Activated CD8-positive, alpha-beta memory T cell treated with anti-CD3 and anti-CD28 coated beads for 1 hour (primary cell): ENCODE measurements at places on chromosomes 1 and 21.

DNA sequence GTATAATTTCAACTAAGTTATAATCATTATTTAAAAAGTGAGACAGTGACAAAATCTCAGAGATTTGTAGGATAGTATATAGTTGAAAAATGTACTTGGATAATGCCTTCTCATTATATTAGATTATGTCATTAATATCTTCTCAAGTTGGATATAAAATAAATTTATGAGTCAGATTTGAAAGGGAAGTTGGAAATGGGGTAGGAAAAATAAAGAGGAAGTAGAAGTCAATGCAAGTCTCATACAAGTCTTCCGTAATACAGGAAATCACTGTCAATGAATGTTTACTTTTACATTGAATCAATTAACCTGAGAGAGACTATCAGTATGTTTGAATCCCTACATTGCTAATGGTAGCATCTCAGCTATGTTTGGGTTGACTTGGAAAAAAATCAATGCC is 16.2 kb upstream of the RNPC3 start:
- no peak for DNase-seq

- DNase-seq: no peak
These were observed 125.3 kb upstream of the CD34 start for GRCh38 chr1:208036106-208036808.

GRCh38 chr1:178330153-178330552 is 166.6 kb downstream of the CLEC20A start:
- DNase-seq: no peak

DNA sequence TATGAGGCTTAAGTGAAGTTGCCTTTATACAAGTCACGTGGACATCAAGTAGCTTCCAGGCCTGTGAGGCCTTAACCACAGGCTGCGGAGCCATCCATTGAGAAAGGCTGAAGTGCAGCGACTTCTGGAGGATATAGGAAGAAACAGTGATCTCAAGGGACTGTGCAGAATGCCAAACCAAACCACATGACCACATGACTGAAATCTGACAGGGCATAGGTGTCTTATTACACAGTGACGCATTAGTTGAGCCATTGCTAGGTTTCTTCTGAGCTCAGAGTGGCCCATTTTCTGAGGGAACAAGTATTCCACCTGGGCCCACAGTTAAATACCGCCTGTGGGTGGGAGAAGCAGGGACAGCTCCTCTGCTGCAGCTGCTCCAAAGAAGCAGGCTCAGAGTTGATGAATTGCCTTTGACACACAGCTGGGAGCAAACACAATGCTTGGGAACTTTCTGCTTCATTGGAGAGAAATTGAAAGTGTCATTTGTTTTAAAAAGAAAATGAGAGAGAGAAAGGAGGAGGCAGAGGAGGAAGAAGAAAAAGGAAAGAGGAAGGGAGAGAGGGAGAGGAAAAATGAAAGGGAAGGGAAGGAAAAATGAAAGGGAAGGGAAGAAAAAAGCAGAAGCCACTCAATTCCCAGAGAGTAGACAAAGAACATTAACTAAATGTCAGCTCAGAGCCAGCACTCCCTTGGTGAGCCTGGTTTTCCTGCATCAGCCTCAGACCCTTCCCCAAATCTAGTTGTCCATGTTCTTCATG is 94.4 kb downstream of the COLGALT2 start:
- DNase-seq: no peak

DNA sequence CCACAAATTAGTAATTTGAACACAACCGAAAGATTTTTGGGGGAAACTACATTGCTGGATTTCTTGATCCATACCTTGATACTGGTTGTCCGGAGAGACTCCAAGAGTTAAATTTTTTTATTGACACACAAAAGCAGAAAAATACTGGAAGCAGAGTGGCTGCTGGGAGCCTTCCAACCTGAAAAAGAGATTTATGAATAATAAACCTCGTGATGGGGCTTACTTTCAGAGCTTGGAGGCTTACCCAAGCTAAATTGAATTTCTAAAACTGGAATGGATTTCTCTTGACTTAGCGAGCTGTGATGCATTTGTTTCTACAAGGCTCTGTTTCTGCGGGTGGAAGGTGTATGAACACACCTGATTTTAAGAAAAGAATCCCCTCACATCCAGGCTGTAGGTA is 35.7 kb downstream of the PCP4 start:
- no peak for DNase-seq

GRCh38 chr1:183646776-183647175 is 6.3 kb downstream of the APOBEC4 start:
- no peak for DNase-seq

DNA sequence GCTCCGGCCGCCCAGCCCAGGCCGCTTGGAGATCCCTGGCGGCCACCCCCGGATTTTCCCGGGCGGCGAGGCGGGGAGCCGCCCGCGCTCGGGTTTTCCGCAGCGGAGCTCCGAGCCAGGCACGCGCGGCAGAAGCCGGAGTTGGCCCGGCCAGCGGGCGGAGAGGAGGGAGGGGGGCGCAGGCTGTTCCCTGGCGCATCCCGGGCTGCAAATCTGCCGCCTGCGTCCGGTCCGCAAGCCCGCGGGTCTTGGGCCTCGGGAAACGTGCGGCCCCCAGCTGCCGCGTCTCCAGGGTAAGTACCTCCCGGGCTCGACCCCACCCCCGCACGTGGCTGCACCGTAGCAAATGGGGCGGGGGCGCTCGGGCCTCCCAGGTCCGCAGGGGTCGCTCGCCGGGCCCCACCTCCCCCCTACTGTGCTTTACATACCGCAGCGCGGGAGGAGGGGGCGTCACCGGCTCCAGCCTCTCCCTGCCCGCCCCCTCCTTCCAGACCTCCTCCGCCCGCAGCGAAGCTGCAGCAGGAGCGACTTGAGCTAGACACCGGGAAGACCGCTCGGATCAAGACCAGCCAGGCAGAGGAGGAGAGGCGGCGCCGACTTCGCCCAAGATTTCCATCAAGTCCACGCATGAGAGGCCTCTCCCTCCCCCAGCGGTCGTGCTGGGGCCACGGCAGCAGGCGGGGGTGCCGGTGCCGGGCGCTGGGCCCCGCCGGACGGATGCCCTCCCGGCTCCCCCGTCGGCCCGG is 1.6 kb downstream of the TMEM200B start:
- no peak for DNase-seq

GRCh38 chr1:172125812-172126430 is 284.6 kb downstream of the DNM3 start:
- DNase-seq: no peak

DNA sequence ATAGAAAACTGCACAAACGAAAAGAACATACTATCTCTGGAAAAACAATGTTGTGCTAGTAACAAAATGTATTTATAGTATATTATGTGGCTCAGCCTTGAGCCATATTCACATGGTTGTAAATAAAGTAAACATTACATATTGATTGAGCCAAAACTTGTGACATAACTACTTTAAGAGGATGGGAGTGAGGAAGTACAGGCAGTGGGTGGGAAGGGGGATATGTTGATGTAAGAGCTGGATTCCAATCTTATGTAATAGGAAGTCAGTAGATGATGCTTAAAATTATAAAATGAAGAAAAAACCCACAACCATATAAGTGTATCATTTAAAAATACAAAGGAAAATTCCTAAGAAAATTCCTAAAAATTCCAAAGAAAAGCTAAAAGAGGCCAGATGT is 42.7 kb downstream of the RHOU start:
- no peak for DNase-seq

GRCh38 chr1:14955402-14955801 is 198.1 kb upstream of the TMEM51 start:
- no peak for DNase-seq

DNA sequence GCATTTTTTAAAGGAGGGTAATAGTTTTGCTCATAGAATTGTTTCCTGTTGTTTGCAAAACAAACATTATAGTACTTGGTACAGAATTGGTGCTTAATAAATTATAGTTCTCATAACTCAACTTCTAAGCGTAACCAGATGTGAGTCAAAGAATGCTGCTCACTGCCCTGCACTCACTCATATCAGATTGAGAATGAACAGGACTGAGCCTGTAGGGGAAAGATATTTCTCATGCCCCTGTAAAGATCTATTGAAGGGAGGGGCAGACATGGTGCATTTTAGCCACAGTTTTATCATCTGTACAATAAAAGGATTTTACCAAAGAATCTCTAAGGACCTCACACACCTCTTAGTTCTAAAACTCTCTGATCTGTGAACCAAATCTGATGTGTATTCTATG is 358.5 kb downstream of the SEC16B start:
- no peak for DNase-seq

GRCh38 chr1:42484382-42484781 is 21.3 kb downstream of the CCDC30 start:
- DNase-seq: no peak

DNA sequence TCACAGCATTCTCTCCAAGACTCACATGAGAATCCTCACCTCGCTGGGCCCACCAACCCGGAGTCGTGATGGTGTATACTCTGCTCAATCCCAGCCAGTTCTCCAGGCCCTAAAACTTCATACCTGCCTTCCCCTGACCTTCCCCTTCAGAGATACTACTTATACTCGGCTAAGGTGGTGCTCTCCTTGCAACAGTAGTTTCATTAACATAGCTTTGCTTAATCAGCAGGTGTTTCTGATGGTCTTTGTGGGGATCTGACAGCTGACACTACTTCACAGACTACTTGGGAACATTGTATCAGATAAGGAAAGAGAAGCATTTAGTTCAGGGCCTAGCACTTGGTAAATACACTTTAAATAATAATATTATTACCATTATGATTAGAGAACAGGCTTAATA is 301.5 kb upstream of the DAB1 start:
- DNase-seq: no peak

GRCh38 chr21:15687208-15687607 is 42.6 kb upstream of the USP25 start:
- no peak for DNase-seq

DNA sequence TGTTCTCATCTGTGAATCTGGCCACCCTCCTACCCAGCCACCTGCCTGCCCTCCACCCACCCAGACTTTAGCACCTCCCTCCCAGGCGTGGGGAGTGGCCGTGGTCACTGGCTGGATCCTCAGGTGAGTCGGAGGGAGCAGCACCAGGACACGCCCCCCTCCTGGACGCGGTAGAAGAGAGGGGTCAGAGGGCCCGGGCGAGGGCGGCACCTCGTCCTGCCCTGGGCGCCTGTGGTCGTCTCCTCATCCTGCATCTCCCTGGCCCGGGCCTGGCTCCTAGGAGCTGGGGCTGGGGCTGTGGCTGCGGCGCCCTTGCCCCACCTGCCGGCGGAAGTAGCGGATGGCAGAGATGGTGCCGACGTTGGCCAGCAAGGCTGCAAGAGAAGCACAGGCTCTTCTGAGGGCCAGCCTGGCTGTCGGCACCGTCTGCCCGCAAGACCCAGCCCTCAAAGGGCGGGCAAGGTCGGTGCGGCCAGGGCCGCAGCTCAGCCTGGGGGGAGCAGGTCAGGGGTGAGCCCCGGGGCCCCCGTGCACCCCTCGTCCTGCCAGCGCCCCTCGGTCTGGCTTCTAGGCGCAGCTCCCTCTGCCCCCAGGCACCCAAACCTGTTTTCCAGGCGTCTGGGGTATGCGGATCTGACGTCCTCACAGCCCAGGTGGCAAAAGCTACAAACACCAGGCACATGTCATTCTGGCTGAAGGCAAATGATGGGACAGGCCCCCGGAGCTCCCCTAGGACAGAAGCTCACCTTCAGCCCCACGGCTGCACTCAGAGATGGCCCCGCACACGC is 5.8 kb downstream of the PERM1 start:
- DNase-seq: peak; percentile 53

DNA sequence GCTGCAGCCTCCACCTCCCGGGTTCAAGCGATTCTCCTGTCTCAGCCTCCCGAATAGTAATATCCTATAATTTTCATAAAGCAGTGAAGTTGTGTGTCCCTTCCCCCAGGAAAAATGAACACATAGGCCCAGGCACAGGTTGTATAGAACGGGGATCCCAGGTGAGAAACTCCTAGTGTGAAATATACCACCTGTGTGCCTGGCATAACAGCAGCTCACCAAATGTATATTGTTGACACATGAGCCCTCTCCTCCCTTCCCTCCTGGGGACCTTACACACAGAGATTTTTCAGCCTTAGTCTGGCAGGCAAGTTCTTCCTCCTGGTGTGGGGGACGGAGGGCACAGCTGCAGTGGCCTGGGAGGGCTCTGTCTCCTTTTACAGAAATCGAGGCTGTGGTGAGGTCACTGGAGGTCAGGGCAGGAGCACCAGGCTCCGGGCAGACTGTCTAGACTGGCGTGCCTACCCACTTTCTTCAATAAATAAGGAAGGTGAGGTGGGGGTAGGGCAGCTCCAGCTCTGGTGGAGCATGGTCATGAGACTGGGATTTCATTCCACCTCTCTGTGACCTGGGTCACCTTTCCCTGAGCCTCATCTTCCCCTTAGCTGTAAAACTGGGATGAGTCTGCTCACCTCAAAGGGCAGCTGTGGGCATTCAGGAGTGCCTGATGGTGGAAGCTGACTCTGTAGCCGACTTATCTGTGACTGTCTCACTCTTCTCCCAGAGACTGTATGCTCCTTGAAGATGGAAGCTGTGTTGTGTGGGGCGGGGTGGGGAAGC is 14.3 kb downstream of the RCC1 start:
- no peak for DNase-seq

- no peak for DNase-seq
These were observed 44.8 kb downstream of the PCNT start for GRCh38 chr21:46368533-46369285.

- DNase-seq: no peak
These were observed 59.0 kb upstream of the FASLG start for GRCh38 chr1:172599912-172600311.

DNA sequence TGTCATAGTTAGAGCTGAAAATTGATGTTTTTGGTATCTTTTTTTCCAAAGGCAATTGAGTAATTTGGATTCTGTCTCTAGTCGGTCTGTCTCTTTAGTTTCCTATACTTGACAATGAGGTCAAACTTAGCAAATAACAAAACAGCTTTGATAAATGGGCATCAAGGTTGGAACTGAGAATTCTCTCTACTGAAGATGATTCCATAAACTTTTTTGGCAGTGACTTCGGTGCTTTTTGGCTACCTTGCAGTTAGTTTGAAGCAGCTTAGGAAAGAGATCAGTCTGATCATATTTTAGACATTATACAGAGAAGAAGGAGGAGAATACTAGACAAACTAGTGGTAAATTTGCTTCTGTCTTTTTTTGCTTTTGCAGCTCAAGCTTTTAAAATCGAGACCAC is 559 bp downstream of the VCAM1 start:
- no peak for DNase-seq

DNA sequence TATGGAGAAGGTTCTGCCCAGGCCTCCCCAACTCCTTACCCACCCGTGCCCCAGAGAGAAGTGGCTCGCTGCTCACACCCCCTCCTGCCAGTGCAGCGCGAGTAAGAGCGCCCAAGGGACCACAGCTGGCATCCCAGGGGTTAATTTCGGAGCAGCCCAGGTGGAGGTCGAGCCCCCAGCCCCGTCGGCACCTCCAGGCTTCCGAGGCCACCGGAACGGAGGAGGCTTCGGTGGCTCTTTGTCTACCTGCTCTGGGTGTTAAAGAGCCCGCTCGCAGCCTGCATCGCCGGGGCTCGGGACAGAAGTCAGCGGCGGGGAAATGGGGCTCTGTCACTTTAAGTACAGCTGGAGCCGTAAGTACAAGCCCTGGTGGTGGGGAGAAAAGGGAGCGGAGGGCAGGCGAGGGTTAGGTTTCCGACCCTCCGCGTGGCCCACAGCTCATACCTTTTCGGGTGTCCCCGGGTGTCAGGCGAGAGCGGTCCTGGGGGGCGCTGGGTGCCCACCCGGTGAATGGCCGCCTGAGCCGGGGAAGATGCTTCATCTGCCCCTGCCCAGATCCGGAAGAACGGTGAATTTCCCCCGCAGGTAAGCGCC is 89.4 kb upstream of the IPO9 start:
- peak; percentile 11 for DNase-seq
